Natural killer cell (primary cell): ENCODE measurements at places on chromosomes 6 and 20. TPM values are rescaled to one million over a fixed set of nuclear protein-coding genes. Genes with fewer than 3 reads are reported as not detected.

- DNase-seq: no peak
- H3K36me3 ChIP-seq: no peaks in the 10 kb centered on the region
- H3K27me3 ChIP-seq: no peaks in the 10 kb centered on the region
- H3K4me3 ChIP-seq: no peak overlapping the region
Measured at GRCh38 chr6:30283761-30284160, 43.0 kb upstream of the TRIM39 start.

GRCh38 chr6:7218406-7218988 is 94.5 kb downstream of the SSR1 start:
- H3K4me1 ChIP-seq: no peaks in the 10 kb centered on the region
- H3K27me3 ChIP-seq: no peaks in the 10 kb centered on the region

Gene SLC52A3
- total RNA-seq: not detected

Gene ZC2HC1B
- not detected for total RNA-seq

DNA sequence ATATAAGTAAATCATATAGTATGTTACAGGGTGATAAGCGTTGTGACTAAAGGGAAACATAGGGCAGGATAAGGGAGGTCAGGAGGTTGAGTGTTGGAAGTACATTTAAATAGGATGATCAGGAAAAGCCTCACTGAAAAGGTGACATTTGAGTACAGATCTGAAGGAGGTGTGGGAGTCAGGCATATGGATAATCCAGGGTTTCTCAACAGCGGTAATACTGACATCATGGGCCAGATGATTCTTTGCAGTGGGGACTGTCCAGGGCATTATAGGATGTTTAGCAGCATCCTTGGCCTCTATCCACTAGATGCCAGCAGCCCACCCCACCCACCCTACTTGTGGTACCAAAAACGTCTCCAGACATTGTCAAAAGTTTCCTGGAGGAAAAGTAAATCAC is 292.6 kb upstream of the PREP start:
- H3K4me1 ChIP-seq: no peaks in the 10 kb centered on the region
- H3K36me3 ChIP-seq: no peaks in the 10 kb centered on the region
- H3K27me3 ChIP-seq: peaks cover under 1% of the 10 kb centered on the region
- H3K27ac ChIP-seq: no peak overlapping the region
- no peak for DNase-seq

DNA sequence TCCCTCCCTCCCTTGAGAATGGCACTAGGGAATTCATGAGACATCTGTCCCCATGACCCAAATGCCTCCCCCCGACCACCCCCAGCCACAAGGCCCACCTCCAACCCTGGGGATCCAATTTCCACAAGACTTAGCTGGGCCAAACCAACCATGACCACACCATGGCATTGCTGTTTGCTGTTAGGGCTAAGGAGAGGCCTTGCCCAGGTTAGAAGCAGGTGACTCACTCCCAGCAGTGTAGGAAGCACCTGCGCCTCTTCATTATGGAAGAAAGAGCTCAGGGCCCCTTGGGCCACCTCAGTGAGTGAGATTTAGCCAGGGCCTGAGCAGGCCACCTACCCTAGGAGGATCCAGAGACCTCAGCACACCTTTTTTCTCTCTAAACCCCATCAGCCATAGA is 337.9 kb downstream of the TAF4 start:
- no peak overlapping the region for H3K27ac ChIP-seq
- no peak overlapping the region for H3K4me3 ChIP-seq
- no peak for DNase-seq

DNA sequence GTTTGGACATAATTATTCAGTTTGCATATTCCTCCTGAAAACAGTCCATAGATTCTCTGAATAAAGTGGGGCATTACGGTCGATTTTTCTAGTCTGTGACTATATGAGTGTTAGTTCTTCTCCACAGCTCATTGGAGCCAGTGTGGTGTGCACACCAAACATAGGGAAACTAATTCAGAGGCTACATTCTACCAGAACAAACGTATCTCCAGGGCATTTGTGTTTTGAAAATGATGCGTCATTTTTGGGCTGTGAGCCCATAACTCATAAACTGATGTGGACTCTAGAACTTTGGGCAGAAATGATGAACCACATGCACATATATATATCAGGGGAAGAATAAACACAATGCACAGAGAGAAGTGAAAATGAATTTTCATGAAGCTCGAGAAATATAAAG is 41.8 kb downstream of the C6orf58 start:
- no peak overlapping the region for H3K27ac ChIP-seq
- H3K4me3 ChIP-seq: no peak overlapping the region
- DNase-seq: no peak
- H3K27me3 ChIP-seq: no peaks in the 10 kb centered on the region

DNA sequence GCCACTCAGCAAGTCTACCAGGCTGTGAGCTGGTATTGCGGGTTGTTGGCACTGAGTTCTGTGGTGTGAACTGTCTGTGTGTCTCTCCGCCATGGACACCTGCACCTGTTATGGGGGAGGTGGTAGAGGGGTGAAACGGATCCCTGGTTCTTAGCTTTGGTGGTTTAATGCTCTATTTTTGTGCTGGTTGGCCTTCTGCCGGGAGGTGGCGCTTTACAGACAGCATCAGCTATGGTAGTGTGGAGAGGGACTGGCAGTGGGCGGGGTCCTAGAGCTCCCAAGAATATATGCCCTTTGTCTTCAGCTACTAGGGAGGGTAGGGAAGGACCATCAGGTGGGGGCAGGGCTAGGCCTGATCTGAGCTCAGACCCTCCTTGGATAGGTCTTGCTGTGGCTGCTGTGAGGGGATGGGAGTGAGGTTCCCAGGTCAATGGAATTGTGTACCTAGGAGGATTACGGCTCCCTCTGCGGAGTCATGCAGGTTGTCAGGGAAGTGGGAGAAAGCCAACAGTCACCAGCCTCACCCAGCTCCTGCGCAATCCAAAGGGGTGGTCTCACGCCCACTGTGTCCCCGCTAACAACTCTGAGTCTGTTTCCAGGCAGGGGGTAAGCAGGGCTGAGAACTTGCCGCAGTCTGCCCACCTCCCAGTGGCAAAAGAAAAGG is 154.3 kb downstream of the CCDC170 start:
- H3K4me1 ChIP-seq: no peaks in the 10 kb centered on the region
- no peaks in the 10 kb centered on the region for H3K36me3 ChIP-seq
- no peak overlapping the region for H3K27ac ChIP-seq
- H3K4me3 ChIP-seq: no peak overlapping the region

DNA sequence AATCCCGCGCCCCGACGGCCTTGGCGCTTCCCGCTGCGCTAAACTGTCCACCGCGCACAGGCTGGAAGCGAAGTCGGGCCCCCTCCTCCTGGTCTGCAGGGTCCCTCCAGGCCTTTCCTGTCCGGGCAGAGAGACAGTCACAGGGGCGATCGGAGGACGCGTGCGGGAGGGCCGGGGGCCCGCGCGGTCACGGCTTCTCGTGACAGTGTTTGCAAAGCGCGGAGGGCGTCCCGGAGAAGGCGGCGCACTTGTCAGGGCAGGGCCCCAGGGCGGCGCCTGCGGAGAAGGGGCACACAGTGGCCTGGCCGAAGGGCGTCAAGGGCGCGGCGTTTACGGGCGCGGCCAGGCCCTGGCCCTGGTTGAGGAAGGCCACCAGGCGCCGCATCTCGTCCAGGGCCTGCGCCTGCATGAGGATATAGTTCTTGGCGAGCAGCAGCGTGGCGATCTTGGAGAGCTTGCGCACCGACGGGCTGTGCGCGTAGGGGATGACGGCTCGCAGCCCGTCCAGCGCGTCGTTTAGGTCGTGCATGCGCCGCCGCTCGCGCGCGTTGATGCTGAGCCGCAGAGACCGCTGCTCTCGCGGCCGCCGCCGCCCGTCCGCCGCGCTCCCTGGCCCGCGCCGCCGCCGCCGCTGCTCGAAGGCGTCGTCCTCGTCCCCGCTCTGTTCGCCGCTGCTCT is 763 bp downstream of the BHLHE23 start:
- no peak overlapping the region for H3K4me3 ChIP-seq
- H3K27me3 ChIP-seq: peaks cover 60% of the 10 kb centered on the region
- no peak overlapping the region for H3K27ac ChIP-seq
- DNase-seq: no peak

- DNase-seq: no peak
- no peaks in the 10 kb centered on the region for H3K27me3 ChIP-seq
- no peaks in the 10 kb centered on the region for H3K36me3 ChIP-seq
- peak overlapping the region; percentile 88 for H3K27ac ChIP-seq
- H3K4me3 ChIP-seq: no peak overlapping the region
- peaks cover 24% of the 10 kb centered on the region for H3K4me1 ChIP-seq
Measured at GRCh38 chr6:33017018-33017417, 7.6 kb upstream of the HLA-DOA start.

DNA sequence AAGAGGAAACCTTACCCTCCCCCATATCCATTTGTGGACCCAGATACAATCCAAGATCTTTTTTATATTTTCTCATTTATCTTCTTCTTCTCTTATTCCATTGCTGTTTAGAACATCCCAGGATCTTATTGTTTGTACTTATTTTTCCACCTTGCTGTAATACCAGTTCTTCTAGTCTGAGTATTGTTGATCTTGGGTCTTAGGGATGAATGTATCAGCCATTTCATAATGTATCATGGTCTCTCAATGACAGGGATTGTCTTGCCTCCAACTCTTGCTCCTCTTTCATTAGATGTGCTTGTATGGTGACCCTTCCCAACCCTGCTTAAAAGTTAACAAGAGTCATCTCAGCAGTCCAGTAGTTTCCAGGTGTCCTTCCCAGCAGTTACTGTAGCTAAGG is 63.3 kb downstream of the MAP3K4 start:
- H3K27me3 ChIP-seq: no peaks in the 10 kb centered on the region
- H3K36me3 ChIP-seq: no peaks in the 10 kb centered on the region
- no peak for DNase-seq
- no peak overlapping the region for H3K27ac ChIP-seq
- H3K4me1 ChIP-seq: no peaks in the 10 kb centered on the region
- H3K4me3 ChIP-seq: no peak overlapping the region

- H3K27me3 ChIP-seq: no peaks in the 10 kb centered on the region
- no peak for DNase-seq
- peaks cover 7% of the 10 kb centered on the region for H3K4me1 ChIP-seq
- no peak overlapping the region for H3K4me3 ChIP-seq
Measured at GRCh38 chr6:116450769-116451740, 10.1 kb upstream of the CALHM6 start.

- no peaks in the 10 kb centered on the region for H3K27me3 ChIP-seq
- H3K4me3 ChIP-seq: no peak overlapping the region
- DNase-seq: no peak
- H3K36me3 ChIP-seq: no peaks in the 10 kb centered on the region
- no peaks in the 10 kb centered on the region for H3K4me1 ChIP-seq
Measured at GRCh38 chr20:10781526-10781925, 107.7 kb upstream of the JAG1 start.

DNA sequence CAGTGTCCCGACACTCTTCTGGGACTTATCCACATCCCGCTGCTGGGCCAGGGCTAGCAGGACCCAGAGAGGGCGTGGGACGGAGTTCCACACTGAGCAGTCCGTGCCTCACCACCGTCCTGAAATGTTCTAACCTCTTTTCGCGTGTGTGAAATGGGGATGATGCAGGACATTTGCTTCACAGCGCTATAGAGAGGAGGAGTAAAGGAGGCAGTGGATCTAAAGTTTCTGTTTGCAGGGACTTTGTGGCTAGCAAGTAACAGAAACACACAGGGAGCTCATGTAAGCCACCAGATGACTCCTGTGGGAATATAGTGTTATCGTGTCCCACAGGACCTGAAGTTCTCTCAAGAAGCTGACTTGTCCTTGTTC is 634 bp downstream of the ITPA start:
- H3K27me3 ChIP-seq: no peaks in the 10 kb centered on the region
- H3K27ac ChIP-seq: peak overlapping the region; percentile 85
- H3K4me1 ChIP-seq: peaks cover 19% of the 10 kb centered on the region
- H3K36me3 ChIP-seq: peaks cover 11% of the 10 kb centered on the region

DNA sequence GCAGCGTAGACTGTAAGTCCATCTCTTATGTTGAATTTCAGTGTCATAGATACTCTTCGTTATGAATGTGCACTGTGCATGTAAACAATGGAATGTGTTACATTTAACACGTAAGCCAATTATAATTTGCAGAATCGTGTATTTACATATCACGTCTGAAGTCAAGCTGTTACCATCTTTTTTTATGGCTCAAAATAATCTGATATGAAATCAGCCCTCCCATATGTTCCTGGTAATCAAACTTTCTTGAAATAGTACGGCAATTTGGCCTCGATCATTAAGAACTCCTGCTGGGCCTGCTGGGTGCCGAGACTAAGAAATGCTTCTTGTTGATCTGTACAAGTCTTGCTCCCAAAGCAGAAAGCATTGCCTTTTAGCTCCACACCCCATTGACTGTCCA is 89.6 kb upstream of the DOK5 start:
- H3K27me3 ChIP-seq: no peaks in the 10 kb centered on the region
- H3K36me3 ChIP-seq: no peaks in the 10 kb centered on the region
- no peak for DNase-seq
- no peak overlapping the region for H3K4me3 ChIP-seq

GRCh38 chr20:63873477-63873971 is 8.5 kb downstream of the TPD52L2 start:
- peak; percentile 32 for DNase-seq
- peaks cover 58% of the 10 kb centered on the region for H3K36me3 ChIP-seq
- no peaks in the 10 kb centered on the region for H3K4me1 ChIP-seq

Gene FAM209B
- 3.3 TPM for total RNA-seq

- no peak overlapping the region for H3K27ac ChIP-seq
- H3K4me1 ChIP-seq: no peaks in the 10 kb centered on the region
- H3K4me3 ChIP-seq: no peak overlapping the region
- DNase-seq: no peak
- H3K36me3 ChIP-seq: no peaks in the 10 kb centered on the region
- H3K27me3 ChIP-seq: no peaks in the 10 kb centered on the region
Measured at GRCh38 chr6:26075063-26075717, 12.0 kb upstream of the HFE start.

DNA sequence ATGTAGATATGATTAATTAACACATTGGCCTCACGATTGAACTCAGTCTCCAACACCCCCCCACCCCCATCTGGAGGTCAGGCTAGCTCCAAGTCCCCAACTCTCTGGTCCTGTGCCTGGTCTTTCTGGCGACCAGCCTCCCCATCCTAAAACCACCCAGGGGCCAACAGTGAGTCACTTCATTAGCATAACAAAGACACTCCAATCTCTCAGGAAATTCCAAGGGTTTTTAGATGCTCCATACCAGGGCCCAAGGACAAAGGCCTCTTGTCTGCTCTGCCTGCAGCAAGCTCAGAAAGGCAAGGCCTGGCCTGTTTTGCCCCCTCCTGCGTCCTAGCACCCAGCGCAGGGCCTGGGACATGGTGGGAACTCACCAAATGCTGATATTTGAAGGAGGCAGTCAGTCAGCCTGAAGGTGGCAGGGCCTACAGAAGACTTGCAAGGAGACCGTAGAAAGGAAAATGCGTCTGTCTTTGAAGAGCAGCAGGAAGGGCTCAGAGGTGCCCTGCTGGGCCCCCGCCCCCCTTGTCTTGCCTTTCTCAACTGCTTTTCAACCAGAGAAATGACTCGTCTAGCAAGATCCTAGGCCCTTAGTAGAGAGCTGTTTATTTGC is 184.7 kb downstream of the CDH4 start:
- H3K36me3 ChIP-seq: no peaks in the 10 kb centered on the region
- no peak overlapping the region for H3K27ac ChIP-seq
- no peak overlapping the region for H3K4me3 ChIP-seq
- no peaks in the 10 kb centered on the region for H3K4me1 ChIP-seq
- no peaks in the 10 kb centered on the region for H3K27me3 ChIP-seq
- no peak for DNase-seq

Gene NMBR
- not detected for total RNA-seq
